Activated CD4-positive, alpha-beta T cell treated with anti-CD3 and anti-CD28 coated beads, Interleukin-2, amount 50 U/mL, for 24 hours (primary cell): ENCODE measurements at places on chromosomes 2 and 18.

DNA sequence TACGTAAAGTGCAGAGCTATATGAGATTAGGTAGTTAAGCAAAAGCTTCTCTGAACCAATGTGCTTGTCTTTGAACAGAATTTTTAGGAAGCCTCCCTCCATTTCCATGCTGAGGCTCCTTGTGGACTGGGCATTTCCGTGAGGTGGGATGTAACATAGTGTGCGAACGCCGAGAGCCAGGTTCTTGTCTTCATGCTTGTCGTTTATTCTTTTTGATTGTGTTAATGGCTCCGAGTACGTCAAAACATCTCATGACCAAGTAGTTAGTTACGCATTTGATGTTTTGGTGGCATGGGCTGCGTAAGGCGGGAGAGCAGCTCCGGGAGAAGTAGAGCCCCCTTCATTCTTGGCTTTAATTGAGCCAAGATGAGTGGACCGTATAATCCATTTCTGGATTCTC, 32.9 kb downstream of the DGKD start:
- DNase-seq, result no peak

DNA sequence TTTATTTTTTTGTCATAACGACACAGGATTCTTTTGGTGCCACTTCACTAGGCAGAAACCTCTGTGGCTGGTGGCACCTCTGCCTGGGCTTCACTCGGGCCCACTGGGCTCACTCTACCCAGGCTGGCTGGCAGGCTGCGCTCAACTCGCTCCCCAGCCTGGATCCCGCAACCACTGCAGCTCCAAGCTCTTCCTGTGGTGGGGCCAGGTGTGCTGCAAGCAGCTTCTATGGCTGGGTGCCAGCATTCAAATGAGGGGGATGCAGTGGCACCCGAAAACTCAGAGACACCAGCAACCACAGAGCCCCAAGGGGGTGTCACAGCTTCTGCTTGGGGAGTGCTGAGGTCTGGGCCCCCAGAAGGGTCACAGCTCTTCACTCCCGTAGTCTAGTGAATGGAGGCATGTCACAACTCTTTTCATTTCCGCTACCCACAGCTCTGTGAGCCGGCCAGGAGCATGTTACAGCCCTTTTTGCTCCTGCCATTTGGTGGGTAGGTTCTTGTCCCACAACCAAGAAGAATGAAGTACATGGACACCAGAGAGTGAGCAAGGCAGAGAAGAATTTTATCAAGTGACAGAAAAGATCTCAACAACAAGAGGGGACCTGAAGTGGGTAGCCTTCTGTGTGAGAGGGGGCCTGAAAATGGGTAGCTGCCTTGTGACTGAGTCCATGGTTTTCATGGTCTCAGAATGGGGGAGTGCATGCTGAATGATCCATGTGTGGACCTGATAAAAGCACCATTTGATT, 170.1 kb downstream of the UBR3 start:
- no peak for DNase-seq

- DNase-seq, result no peak
Observed at GRCh38 chr2:233474308-233475160, 92.0 kb downstream of the USP40 start.

DNA sequence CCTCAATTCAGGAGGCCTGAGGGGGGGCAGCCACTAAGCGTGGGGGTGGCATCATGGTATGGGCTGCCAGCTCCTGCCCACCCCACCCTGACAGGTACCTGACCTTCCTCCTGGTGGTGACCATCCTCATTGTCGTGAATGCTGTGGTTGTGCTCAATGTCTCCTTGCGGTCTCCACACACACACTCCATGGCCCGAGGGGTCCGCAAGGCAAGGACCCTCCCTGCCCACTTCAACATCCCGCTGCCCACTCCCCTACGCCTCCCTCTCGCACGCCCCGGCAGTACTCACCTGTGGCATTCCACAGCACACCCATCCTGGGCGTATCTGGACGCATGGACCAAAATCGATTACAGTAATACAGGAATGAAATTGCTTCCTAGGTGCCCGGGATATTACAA, 4.0 kb downstream of the CHRNG start:
- DNase-seq, result no peak

- DNase-seq, result no peak
Observed at GRCh38 chr2:193520709-193521458, 1326.2 kb upstream of the TMEFF2 start.
